SJSA1 (cell line): ENCODE measurements at places on chromosomes 6 and 20. TPM values are rescaled to one million over a fixed set of nuclear protein-coding genes. Genes with fewer than 3 reads are reported as not detected.

GRCh38 chr6:38233161-38233791, 406.5 kb downstream of the BTBD9 start:
- no peaks in the 10 kb centered on the region for H3K27me3 ChIP-seq
- no peaks in the 10 kb centered on the region for H3K4me1 ChIP-seq
- DNase-seq = no peak
- H3K4me3 ChIP-seq = no peak overlapping the region

DNA sequence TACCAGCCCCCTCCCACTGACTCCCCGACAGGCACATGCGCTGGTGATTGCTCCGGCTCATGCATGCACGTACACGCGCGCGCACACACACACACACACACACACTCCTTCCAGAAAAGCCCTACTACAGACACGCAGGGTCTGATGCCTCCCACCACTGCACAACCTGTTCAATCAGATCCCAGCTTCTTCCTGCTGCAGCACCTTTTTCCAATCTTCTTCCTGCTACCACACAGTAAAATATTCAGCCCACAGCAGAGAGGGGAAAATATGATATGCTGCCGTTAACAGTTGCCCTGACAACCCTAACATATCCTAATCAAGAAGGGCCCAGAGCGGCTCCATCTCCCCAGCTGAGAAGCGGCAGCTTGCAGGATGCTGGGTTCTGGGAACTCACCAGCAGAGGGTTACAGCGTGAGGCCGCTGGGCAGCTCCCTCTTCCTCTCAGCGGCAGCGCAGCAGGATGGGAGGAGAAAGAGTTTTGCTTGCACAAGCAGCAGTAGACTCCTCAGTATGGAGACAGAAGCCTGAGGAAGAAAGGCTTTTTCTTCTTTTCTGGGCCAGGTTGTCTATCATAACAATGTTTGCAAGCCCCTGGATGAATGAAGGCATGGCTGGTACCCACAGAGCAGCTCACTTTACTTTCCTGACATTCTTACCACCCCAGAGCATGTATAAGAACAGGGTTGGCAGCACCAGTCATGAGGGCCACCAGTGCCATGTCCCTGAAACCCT, 23.9 kb downstream of the MAP7 start:
- no peak overlapping the region for H3K4me3 ChIP-seq
- H3K27me3 ChIP-seq = no peaks in the 10 kb centered on the region; the same call in 1 of the 2 replicates
- no peaks in the 10 kb centered on the region for H3K4me1 ChIP-seq
- no peak for DNase-seq
- H3K27ac ChIP-seq = no peak overlapping the region

DNA sequence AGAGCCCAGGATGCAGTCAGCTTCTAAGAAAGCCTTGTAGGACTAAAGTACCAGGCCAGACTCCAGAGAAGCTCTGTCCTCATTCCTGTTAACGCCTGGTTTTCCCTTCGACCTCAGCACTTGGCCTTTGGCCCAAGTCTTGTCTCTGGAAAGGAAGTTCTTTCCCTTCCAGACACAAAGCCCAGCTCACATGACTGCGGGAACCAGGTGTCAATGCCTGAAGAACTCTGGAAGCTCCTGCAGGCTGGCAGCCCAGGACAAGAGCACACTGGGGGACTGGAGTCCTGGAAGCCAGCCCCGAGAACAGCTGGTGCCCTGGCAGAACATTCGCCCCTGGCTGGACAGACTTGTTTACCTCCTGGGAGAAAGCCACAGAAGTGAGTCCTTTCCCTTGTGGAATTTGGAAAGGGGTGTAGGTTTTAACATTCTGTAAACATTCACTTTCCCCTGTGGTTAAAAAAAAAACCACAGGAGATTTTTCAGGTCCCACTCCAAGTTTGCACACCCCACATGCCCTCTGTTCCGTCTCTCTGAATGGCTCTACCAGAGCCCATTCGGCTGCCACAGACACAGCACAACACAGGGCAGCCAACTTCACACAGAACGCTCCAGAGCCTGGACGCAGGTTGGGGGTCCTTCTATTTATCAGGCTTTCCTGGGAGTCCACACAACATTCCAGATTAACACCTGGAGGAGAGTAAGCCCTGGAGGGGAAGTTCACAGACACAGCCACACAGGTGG, 18.1 kb downstream of the ACSS1 start:
- H3K27ac ChIP-seq = no peak overlapping the region
- no peak overlapping the region for H3K4me3 ChIP-seq
- peak; percentile 12 for DNase-seq
- no peaks in the 10 kb centered on the region for H3K27me3 ChIP-seq
- H3K4me1 ChIP-seq = peaks cover 18% of the 10 kb centered on the region
- H3K36me3 ChIP-seq = no peaks in the 10 kb centered on the region

DNA sequence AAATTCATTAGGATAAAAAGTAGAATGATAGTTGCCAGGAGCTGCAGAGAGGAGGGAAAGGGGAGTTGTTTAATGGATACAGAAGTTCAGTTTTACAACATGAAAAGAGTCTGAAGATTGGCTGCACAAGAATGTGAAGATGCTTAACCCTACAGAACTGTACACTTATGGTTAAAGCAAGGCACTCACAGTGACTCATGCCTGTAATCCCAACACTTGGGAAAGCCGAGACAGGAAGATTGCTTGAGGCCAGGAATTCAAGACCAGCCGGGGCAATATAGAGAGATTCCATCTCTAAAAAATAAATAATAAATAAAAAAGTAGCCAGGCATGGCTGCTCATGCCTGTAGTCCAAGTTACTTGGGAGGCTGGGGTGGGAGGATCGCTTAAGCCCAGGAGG, 174.0 kb downstream of the TASP1 start:
- no peaks in the 10 kb centered on the region for H3K4me1 ChIP-seq
- no peaks in the 10 kb centered on the region for H3K27me3 ChIP-seq
- no peak for DNase-seq

DNA sequence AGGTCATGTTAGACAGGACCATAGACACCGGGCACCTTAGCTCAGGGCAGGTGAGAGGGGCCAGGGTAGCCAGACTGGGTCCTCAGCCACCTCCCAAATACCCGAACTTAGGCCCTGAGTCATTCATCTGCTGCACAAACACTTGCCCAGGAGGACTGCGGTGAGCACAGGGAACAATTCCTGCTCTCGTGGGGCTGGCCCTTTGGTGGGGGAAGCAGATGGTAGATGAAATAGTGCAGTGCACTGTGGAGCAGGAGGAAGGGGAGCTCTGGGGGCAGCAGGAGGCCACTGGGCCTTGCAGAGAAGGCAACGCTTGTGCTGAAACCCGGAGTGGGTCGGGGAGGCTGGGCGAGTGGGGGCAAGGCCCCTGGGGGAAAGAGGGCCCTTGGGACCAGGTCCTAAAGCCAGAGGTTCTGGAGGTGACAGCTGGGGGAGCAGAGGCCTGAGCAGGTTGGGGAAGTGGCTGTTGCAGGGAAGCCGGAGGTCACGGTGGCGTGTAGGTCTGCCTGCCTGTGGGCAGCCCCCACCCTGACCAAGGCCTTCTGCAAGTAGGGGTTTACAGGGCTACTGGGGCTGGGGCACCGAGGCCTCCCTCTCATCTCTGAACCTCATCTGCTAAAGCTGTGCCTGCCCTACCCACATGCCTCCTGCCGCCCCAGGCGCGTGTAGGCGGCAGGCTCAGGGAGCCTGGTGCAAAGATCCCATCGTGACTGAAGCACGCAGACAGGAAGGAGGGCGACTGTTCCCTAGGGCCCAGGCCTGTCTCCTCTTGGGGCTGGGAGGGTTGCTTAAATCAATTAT, 4.7 kb upstream of the NPBWR2 start:
- H3K36me3 ChIP-seq = no peaks in the 10 kb centered on the region
- peaks cover 39% of the 10 kb centered on the region for H3K27me3 ChIP-seq
- no peak for DNase-seq
- H3K27ac ChIP-seq = no peak overlapping the region
- no peak overlapping the region for H3K4me3 ChIP-seq

DNA sequence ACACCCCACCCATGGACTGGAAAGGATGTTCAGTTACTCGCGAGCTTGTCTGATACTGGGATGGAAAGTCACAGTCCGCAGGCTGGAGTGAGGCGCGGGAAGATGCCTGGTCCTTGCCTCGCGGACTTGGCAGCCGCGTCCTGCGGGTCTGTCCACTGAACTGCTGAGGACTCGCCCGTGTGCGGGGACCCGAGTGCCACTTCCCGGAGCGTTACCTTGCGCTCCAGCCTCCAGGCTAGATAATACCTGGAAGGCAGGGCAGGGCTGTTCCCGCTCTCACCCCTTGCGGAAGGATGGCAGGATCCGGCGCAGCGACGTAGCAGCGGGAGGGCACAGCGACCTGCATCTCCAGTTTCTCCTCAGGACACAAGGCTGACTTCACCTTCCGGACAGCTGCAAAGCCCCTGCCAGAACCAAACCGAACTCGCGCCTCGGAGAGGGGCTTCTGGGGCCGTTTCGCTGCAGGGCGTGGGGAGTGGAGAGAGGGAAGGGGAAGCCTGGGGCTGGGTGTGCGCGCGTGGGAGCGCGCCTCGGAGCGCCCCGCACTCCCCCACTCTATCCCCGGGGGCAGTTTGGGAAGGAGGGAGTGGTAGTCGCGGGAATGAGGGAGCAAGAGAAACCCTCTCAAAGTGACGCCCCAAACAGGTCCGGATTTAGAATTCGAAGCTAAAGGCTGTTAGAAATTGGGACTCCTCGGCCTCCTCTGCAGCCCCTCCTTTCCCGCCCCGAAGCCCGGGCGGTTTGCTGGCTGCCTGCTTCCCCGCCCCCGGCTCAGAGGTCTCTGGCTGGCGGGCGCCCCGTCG, at the start of gene KCNQ5:
KCNQ5 (plus strand) TSS at position 774 of the 803 bp plus-strand sequence.
- no peak for DNase-seq
- no peaks in the 10 kb centered on the region for H3K36me3 ChIP-seq
- peak within 1 kb of the TSS; percentile 47 for H3K4me3 ChIP-seq
- H3K27me3 ChIP-seq = peaks cover 28% of the 10 kb centered on the region
- peaks cover 18% of the 10 kb centered on the region for H3K4me1 ChIP-seq

- H3K4me1 ChIP-seq = no peaks in the 10 kb centered on the region; the same call in 1 of the 2 replicates
- H3K27me3 ChIP-seq = no peaks in the 10 kb centered on the region
- H3K36me3 ChIP-seq = no peaks in the 10 kb centered on the region
- H3K27ac ChIP-seq = no peak overlapping the region
These were observed 134.1 kb downstream of the ELOVL4 start for GRCh38 chr6:79813143-79813850.

DNA sequence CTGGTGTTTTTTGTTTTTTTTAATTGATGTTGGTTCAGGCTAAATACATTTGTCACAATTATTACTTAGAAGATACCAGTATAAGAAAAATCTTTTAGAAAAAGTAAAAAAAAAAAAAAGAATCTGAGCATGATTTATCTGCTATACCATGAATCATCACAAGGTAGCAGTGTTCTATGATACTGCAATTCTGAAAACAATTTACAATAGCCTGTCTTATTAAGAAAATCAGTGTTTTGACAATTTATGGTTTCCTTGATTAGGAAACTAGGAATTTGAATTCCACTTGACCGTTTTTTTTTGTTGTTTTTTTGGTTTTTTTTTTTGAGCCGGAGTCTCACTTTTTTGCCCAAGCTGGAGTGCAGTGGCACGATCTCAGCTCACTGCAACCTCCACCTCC, 9.3 kb upstream of the MAK start:
- H3K27me3 ChIP-seq = no peaks in the 10 kb centered on the region
- no peak overlapping the region for H3K4me3 ChIP-seq
- DNase-seq = no peak
- no peak overlapping the region for H3K27ac ChIP-seq
- no peaks in the 10 kb centered on the region for H3K4me1 ChIP-seq

GRCh38 chr20:59825944-59826759, 107.3 kb downstream of the SYCP2 start:
- H3K4me3 ChIP-seq = no peak overlapping the region
- H3K27me3 ChIP-seq = 0 out of 2 replicates have a peak, but pooled peaks cover 7% of the 10 kb centered on the region
- no peaks in the 10 kb centered on the region for H3K4me1 ChIP-seq
- H3K27ac ChIP-seq = no peak overlapping the region
- DNase-seq = no peak

- no peak for DNase-seq
- no peak overlapping the region for H3K4me3 ChIP-seq
- H3K27me3 ChIP-seq = no peaks in the 10 kb centered on the region; the same call in 1 of the 2 replicates
- no peaks in the 10 kb centered on the region for H3K4me1 ChIP-seq
- H3K36me3 ChIP-seq = no peaks in the 10 kb centered on the region
- no peak overlapping the region for H3K27ac ChIP-seq
These were observed 147.2 kb downstream of the DOK5 start for GRCh38 chr20:54622333-54623295.

- H3K27me3 ChIP-seq = no peaks in the 10 kb centered on the region
- H3K4me1 ChIP-seq = no peaks in the 10 kb centered on the region
- H3K27ac ChIP-seq = no peak overlapping the region
- H3K36me3 ChIP-seq = no peaks in the 10 kb centered on the region
These were observed 15.9 kb downstream of the GLYATL3 start for GRCh38 chr6:49515485-49516146.

DNA sequence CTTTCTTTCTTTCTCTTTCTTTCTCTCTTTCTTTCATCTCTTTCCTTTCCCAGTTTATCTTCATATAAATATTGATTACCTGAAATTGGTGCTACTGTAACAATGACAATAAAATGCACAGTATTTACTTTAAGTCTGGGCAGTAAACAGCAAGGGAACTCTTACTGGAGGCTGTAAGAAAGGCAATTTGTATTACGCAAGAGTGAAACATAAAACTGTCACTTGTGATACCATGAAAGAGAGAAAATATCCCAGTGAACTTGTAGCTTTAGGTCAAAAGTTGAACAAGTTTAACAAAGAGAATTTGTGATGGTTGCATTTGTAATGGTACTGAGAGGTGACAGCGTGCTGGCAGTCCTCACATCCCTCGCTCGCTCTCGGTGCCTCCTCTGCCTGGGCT, 80.0 kb downstream of the EYS start:
- no peaks in the 10 kb centered on the region for H3K27me3 ChIP-seq
- H3K4me3 ChIP-seq = no peak overlapping the region
- H3K36me3 ChIP-seq = no peaks in the 10 kb centered on the region
- no peaks in the 10 kb centered on the region for H3K4me1 ChIP-seq

DNA sequence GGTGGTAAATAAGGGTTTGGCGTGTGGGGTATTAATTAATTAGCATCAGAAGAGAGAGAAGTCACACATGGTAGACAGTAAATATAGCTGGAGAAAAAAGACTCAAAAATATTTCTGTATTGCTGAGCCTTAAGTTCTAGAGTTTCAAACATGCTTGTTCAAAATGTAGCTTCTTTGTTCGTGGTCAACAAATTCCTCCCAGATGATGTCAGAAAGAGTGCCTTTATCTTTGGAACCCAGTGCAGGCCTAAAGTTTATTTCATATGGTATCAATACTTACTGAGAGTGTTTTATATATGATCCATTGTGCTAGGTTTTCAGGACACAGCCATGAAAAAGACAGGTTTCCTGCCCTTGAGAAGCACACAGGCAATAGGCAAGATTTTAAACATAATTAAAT, 18.3 kb downstream of the MARCKS start:
- no peaks in the 10 kb centered on the region for H3K36me3 ChIP-seq
- H3K4me3 ChIP-seq = no peak overlapping the region
- H3K27ac ChIP-seq = peak overlapping the region; percentile 35; the same call in 1 of the 2 replicates
- DNase-seq = no peak

PRSS16 gene
- total RNA-seq = not detected in 2 replicates

HLA-DOB gene
- total RNA-seq = 0.32 TPM in 1 of 2 replicates, not detected in the other

SMIM26 gene
- total RNA-seq = 84.1 and 117 TPM in 2 replicates

TNF gene
- not detected in 2 replicates for total RNA-seq

PAX1 gene
- total RNA-seq = not detected in 2 replicates

PTCRA gene
- not detected in 2 replicates for total RNA-seq

RALY gene
- total RNA-seq = 120 and 160 TPM in 2 replicates

ELOVL2 gene
- 6.8 and 10.9 TPM in 2 replicates for total RNA-seq
